Gastrocnemius medialis (tissue), 4 donors: ENCODE measurements at places on chromosomes 1 and 21.

GRCh38 chr1:16189003-16189402, 23.4 kb downstream of the ARHGEF19 start:
- no peak for DNase-seq

DNA sequence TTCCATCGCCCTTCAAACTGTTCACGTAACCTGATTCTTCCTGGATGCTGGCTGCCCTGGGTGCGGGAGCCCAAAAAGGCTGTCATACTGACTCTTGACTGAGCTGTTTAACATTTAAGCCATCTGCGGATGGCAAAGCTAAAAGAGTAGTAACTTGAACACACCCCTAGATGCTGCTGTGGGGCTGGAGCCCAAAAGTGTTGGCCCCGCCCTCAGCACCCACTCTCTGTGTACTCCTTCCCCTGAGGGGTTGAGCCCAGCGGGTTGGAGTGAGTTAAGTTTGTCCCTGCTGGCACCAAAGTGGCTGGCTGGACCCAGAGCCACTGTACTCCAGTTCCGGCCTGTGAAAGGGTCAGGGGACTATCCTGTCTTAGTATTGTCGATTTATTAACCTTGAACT, 640.6 kb downstream of the PTPRU start:
- no peak for DNase-seq

DNA sequence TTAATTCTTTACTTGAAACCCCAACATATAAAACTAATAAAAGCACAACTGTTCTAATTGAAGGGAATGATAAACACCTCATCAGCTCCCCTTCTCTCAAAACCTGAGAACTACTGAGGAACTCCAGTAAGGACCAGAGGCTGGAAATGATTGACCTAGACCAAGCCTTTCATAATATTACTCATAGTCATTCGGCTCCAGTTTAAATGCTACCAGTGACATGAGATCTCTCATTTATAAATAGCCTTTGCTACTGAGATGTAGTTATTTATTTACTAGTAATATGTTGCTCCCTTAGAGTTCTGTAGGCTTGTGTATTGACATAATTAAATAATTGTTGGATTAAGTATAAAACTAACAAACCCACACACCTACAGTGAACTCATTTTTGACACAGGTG, 209.8 kb upstream of the PRMT6 start:
- DNase-seq = no peak

GRCh38 chr1:214124281-214124805, 136.6 kb downstream of the PROX1 start:
- no peak for DNase-seq

DNA sequence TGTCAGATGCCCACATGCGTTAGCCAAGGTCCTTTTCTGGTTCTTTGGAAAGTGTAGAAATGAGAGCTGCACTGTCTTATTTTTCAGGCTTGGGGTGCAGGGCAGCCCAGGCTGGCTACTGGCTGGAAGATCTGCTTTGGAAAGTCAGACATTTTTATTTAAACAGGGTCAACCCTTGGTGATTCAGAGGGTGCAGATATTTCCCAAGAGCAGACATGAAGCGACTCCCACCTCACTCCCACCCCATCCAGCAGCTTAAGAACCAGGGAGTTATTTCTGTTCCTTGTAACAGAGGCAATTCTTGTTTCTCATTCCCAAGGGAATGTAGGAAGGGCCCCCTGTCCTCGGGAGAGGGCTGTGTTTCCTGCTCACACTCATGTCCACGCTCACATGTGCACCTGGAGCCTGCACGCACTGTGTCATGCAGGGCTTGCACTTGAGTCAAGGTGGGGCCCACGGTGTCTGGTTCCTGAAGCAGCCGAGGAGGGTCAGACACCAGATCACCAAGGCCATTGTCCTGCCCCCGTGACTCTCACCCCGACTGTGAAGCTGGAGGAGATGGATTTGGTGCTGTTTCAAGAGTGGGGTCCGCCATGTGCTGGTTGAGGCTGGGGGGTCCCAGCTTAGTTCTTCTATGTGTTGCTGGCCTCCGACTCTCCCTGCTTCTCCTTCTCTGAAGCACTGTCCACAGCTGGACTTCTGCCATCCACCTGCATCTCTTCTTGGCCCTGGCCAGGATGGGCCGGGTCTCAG, 992 bp downstream of the S100A7A start:
- DNase-seq = no peak

DNA sequence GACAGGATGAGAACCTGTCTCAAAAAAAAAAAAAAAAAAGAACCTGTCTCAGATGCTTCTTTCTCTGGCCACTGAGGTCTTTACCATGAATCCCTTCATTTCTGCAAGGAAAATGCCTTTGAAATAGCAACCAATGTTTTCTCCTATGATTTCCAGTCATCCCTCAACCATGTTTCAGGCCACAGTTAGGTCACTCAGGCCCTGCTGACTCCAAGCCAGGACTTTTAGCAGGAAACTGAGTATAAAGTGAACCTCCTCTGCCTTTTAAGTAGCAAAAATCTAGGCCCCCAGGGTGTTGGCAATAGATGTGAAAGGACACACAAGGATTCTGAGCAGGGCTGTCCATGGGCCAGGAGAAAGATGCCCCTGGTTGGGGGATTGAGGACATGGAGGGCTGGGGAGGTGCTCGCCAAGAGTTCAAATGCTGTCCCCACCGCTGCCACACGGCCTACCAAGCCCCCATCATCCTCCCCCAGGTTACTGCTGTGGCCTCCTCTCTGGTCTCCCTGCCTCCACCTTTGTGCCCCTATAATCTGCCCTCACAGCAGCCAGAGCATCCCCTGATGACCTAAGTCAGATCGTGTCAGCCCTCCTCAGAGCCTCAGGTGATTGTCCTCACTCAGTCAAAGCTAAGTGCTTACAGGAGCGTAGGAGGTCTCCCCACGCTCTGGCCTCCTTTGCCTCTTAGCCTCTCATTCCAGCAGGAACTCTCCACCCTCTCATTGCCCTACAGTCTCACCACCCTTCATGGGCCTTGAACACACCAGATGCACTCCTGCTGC, 54.6 kb downstream of the MATN1 start:
- no peak for DNase-seq

- no peak for DNase-seq
Measured at GRCh38 chr1:210129759-210130158, 102.8 kb upstream of the SERTAD4 start.

DNA sequence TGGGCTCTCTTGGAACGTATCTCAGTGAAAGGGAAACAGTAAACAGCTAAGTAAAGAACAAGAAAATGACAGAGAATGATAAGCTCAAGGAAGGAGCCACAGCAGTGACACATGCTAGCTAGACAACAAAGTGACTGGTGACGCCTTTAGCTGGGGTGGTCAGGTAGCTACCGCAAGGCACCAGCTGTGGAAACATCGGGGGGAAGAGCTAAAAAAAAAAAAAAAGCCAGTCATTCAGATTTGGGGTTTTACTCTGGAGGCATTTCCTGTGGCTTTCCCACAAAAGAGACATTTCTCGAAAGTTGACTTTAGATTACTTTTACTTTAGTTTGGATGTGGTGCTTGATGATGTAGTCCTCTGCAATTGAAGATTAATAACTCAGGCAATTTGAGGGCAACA, 2.1 kb downstream of the FHAD1 start:
- DNase-seq = no peak

GRCh38 chr1:58844176-58844575, 60.3 kb upstream of the JUN start:
- no peak for DNase-seq

DNA sequence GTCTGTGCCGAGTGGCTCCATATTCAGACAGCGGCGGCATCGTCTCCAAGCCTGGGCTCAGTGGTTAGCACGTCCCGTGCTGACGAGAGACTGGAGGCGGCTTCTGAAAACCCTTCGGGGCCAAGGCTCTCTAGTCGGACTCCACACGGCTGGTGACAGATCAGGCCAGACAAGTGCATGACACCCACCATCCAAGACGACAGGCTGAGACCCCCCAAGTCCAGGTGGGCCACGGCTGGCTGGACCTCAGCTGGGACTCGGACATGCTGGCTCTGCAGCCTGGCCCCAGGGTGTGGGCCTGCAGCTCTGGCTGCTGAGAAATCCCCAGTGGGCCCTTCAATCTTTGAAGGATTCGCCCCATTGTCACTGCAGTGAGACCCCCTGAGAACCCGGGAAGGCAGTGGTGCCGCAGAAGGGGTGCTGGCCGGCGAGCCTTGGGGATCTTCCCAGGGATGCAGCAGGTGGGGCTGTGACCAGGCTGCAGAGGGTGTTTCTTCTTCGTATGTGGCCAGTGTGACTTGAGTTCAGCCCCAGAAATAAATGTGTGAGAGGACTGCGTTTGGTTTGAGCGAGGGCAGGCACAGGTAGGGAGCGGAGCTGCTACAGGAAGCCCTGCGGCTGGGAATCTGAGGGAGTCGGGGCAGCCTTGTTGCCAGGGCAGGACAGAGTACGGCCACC, 15.9 kb upstream of the SLC19A1 start:
- no peak for DNase-seq

DNA sequence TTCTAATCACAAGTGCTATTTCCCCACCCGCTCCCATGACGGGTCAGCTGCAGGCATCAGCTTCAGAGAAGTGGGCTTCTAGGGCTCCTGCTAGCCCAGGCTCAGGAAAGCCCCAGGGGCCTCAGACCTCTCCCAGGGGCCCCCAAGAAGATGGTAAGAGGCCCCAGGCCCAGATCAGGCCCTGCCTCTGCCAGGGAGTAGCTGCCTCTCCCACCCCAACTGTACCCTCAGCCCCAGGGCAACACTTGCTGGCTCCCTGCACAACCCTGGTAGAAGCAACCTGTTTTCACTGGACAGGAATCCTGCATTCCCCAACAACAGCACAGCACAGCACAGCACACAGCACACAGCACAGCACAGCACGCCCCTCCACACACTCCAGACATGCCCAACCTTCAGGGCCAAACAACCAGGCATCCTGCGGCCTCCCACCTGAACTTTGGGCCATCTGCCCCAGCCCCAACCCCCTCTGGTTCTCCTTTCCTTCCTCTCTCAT, 6.5 kb downstream of the BLACAT1 start:
- DNase-seq = no peak

- no peak for DNase-seq
Measured at GRCh38 chr1:236165238-236165981, 23.1 kb downstream of the GPR137B start.

GRCh38 chr21:37861561-37861960, 54.7 kb downstream of the KCNJ6 start:
- DNase-seq = no peak

DNA sequence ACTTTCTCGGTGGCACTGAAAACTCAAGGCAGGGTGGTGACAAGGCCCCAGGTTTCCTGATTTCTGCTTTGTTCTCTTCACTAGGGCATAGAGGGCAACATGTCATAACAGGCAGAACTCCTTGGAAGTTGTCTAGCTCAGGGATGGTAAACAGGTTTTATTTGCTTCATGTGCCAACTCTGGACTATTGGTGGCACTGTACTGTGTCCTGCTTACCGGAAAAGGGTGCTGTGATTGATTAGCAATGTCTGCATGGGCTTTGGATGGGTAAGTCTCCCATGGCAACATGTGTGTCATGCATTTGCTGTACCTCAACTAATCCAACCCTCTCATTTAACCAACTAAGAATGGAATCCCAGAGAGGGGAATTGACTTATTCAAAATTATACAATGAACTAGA, 70.7 kb upstream of the USP24 start:
- DNase-seq = no peak

GRCh38 chr1:70628973-70629372, 217.9 kb downstream of the CTH start:
- DNase-seq = no peak

DNA sequence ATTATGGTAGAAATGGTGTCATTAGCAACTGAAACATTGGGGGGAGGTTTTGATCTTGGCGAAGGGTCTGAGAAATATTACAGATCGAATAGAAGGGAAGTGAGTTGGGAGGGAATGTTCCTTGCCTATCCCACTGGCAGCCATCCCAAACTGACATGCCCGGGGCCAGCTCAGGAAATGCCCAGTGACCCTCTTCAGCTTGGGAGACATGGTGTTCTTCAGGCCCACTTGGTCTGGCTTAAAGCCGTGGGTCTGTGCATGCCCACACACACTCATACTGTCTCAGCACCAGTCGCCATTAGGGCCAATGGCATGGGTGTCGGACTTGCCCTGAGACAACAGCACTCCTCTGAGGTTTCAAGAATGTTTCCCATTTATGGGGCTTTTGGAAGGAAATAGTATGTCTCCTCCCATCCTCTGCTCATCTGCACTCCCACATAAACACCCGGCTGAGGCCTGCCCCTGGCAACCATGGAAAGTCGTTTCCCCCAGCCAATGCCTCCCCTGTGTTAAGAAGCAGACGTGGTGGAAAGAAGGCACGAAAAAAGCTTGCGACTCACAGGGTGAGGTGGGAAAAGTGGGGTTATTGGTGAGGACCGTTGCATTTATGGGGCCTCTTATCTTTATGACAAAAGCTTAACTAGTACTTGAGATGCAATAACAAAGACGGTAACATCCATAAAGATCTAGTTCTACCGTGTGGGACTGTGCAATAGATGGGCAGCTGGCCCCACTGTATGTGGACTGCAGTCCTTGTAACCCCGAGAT, 2.0 kb downstream of the RNF186 start:
- no peak for DNase-seq

DNA sequence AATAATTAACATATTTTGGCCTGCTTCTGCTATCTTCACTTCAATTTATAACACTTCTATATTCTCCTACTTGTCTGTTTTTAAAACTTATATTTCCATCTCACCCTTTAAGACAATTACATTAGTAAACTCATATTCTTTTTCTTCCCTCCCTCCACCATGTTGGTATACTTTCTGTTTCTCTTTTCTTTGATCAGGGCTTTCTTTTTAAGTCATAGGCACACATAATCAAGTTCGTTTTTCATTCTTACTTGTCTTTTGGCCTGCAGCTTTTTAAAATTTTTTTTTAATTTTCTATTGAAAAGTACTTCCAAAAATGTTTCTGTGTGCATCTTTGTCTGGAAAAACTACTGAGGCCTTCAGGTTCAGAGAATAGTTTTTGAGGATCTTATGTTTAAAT, 2.3 kb downstream of the PYHIN1 start:
- DNase-seq = no peak

GRCh38 chr1:228809621-228810394, 74.5 kb downstream of the RHOU start:
- no peak for DNase-seq

DNA sequence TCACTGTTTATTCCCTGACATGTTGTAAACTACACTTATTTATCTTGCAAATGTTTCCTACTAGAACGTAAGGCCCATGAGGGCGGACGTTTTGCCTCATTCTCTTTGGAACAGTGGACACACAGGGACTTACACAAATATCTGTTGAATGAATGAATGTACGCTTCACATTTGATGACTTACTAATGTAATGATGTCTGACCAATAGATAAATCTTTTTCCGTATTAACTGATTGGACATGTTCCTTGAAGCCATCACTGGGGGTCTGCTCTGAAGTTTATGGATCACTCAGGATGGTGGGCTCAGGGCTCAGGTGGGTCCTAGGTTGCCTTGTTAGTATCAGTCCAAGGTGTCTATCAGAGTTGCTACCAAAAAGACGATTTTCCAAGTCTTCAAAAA, 763.2 kb upstream of the TPTE start:
- DNase-seq = no peak

GRCh38 chr1:203871114-203871880, 9.9 kb downstream of the SNRPE start:
- no peak for DNase-seq
